Left ventricle myocardium superior (tissue), 1 donor: ENCODE measurements at places on chromosomes 1 and 21. TPM values are rescaled to one million over a fixed set of nuclear protein-coding genes. Genes with fewer than 3 reads are reported as not detected.

DNA sequence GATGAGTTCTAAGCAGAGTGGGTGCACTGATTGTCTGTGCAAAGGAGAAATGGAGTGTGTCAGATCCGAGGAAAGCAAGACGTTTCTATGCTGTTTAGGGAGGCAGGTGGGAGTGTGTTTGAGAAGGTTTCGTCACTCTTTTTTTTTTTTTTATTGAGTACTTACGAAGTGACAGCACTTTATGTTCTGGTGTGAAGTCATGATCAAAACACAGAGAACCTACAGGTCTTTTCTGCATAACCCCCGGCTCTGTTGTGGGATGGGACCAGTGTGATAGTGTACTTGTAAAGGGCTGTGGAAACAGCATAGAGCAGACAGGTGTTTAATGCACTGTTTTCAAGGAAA is 26.7 kb downstream of the MIA3 start:
- DNase-seq = no peak

- DNase-seq = peak; percentile 81
These were observed 27.5 kb downstream of the ARID1A start for GRCh38 chr1:26723013-26723991.

- DNase-seq = no peak
These were observed at the start of gene KRTAP21-3 for GRCh38 chr21:30718239-30718909. KRTAP21-3 (minus strand) TSS chr21:30718777; CDS start chr21:30718759, 18 bp downstream.

The GOLT1A gene
- not detected for total RNA-seq

- no peak for DNase-seq
These were observed 36.8 kb downstream of the CASZ1 start for GRCh38 chr1:10759413-10760200.

- no peak for DNase-seq
These were observed 74.2 kb downstream of the GABPA start for GRCh38 chr21:25809013-25809412.

The CYP4A11 gene
- total RNA-seq = not detected

- DNase-seq = peak; percentile 37
These were observed 500 bp downstream of the EPHA10 start for GRCh38 chr1:37764414-37764825.

DNA sequence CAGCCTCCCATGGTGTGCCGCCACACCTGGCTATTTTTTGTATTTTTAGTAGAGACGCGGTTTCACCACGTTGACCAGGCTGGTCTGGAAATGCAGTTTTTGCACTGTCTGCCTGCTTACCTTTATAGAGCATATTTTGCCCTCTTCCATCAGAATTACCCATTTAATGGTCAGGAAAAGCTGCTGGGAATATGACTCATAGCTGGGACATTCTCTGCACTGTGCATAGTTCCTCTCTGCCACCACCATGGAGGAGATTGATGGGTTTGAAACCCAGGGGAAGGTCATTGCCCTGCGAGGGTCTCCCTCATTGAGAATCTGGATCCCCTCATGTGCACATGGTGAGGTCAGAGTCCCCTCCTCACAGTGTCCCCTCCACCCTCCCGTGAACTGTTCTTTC is 32.1 kb downstream of the MX1 start:
- DNase-seq = no peak

GRCh38 chr1:38037221-38037939 is 9.2 kb downstream of the POU3F1 start:
- DNase-seq = no peak

The BARHL2 gene
- total RNA-seq = not detected

GRCh38 chr1:159184201-159184600 is 12.8 kb downstream of the CADM3 start:
- no peak for DNase-seq

DNA sequence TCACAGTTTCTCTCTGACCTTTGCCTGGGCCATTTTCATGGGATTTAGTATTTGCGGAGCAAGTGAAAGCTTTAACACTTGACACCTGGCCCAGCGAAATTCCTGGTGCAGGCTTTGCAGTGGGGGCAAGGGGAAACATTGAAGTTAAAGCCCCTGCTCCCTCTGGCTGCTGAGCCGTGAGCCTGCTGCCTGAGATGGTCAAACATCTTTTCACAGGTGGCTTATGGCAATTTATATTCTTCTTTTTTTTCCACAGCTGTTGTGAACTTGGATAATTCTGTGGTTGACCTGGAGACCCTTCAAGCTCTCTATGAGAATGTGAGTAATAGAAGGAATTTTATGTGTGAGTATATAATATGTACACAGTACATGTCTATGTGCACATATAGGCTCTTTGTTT is 202.9 kb downstream of the FMN2 start:
- no peak for DNase-seq

DNA sequence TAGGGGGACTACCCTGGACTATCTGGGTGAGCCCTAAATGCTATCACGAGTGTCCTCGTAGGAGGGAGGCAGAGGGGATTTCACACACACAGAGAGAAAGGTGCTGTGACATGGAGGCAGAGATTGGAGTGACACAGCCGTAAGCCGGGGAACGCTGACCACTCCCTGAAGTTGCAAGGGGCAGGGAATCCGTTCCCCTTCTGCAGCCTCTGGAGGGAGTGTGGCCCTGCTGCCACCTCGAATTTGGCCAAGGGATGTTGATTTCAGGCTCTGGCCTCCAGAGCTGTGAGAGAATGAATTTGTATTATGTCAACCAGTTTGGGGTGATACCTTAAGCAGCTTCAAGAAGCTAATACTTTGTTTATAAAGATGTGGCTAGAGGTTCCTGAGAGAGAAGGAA is 137.7 kb downstream of the ACTL8 start:
- DNase-seq = no peak

DNA sequence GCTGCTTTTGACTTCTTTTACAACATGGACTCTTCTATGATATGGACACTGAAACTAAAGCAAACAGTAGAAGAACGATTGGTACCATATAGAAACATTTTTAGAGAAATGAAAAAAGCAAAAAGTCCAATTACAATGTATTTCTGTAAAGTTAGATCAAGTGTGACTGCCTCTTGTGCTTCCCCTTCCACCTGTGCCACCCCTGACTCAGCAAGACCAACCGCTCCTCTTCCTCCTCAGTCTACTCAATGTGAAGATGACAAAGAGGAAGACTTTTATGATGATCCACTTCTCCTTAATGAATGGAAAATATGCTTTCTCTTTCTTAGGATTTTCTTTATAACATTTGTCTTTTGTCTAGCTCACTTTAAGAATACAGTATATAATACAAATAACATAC is 66.9 kb downstream of the PHTF1 start:
- no peak for DNase-seq

DNA sequence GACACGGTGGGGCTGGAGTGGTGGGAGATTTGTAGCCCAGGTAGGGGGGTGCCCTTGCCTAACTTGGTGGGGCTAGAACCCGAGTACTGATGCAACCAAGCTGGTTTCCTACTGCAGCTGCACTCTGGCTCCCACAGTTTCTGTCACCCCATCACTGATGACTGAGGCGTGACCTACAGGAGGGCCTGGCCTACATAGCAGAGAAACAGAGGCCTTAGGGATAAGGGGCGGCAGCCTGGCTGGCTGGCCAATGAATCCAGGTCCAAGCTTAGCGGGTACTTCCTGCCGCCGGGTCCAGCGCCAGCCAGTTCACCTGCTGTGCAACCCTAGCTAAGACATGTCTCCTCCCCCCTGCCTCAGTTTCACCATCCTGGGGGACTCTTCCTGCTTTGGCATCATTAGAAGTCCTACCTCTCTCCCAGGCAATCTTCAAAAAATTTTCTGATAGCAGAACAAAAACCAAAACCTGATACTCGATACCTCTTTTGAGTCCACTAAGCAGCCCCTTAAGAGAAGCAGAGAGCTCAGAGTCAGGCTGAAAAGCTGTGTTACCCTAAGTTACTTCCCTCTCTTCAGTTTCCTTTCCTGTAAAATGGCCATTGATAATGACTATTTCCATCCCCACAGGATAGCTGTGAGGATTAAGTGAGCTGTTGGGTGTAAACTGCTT is 27.3 kb upstream of the RNF19B start:
- DNase-seq = no peak

DNA sequence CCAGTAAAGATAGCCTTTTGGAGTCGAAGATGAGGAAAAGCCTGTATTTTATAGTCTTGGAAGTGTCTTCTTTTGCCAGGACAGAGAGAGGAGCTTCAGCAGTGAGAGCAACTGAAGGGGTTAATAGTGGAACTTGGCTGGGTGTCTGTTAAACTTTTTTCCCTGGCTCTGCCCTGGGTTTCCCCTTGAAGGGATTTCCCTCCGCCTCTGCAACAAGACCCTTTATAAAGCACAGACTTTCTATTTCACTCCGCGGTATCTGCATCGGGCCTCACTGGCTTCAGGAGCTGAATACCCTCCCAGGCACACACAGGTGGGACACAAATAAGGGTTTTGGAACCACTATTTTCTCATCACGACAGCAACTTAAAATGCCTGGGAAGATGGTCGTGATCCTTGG is at the start of gene VCAM1:
TSS of gene VCAM1 (plus strand) at position 253 of the 400 bp plus-strand sequence. CDS start at position 372, 119 bp downstream.
- DNase-seq = no peak

The RHOU gene
- total RNA-seq = 4.4 TPM

The FCRL2 gene
- total RNA-seq = not detected

DNA sequence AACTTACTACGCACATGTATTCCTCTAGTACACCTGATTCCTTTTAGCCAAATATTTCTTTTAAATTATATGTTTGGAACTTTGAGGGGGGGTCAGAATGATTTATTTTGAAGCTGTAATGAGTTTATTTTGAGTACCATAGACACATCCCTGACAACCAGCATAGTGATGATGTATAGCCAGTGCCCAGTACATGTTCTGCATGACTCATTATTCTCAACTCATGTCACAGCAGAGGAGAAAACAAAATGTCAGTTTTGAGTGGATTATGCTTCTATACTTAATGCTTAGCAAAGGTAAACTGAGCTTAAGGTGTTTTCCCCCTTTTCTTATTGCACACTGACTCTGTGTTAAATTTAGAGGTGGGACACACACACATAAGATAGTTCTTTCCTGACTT is 22.4 kb upstream of the LEPR start:
- DNase-seq = no peak

The RHBDL2 gene
- not detected for total RNA-seq

DNA sequence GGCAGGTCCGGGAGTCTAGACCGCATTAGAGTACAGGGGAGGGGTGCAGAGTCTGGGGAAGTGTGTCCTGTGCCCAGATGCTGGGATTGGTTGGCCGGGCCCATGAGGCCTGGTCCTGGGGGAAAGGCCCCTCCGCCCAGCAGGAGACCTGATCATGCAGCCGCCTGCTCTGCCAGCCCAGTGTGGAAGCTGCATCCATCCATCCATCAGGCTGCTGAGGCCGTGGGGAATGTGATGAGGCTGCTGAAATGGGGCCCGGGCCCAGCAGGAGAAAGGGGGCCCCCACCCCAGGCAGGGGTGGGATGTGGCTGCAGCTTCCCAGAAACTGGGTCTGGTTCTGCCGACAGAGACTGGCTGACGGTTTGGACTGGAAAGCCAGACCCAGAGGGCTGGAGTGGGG is 37.2 kb downstream of the EPHA2 start:
- peak; percentile 19 for DNase-seq
